ENCODE measurements at places on chromosomes 4 and X. TPM values are rescaled to one million over a fixed set of nuclear protein-coding genes. Genes with fewer than 3 reads are reported as not detected.

Gene TLR3
- 2.6 TPM for polyA plus RNA-seq

Gene CDKL2
- polyA plus RNA-seq, result 0.46 TPM

Gene SRPX
- polyA plus RNA-seq, result 33.1 TPM

Gene TRIM2
- 11.2 TPM for polyA plus RNA-seq

Gene SOX3
- polyA plus RNA-seq, result not detected

Gene VEGFD
- 3.4 TPM for polyA plus RNA-seq

Gene XK
- polyA plus RNA-seq, result 1.1 TPM

Gene TREX2
- not detected for polyA plus RNA-seq

Gene RAB41
- polyA plus RNA-seq, result not detected

Gene UGT2A1
- polyA plus RNA-seq, result not detected

Gene KIAA1210
- not detected for polyA plus RNA-seq

Gene WAS
- polyA plus RNA-seq, result 6.2 TPM

Gene EIF4E
- 14.9 TPM for polyA plus RNA-seq

Gene PCYT1B
- 0.06 TPM for polyA plus RNA-seq

Gene ANXA5
- 357 TPM for polyA plus RNA-seq

Gene CT47B1
- polyA plus RNA-seq, result not detected

Gene GUCY1A1
- polyA plus RNA-seq, result 4.1 TPM

Gene EXOC1L
- polyA plus RNA-seq, result not detected

Gene SLC49A3
- 15.2 TPM for polyA plus RNA-seq

Gene ASB12
- not detected for polyA plus RNA-seq

Gene NSUN7
- 2.0 TPM for polyA plus RNA-seq

Measured in stomach (tissue), 19 donors.